Left cardiac atrium (tissue), 4 donors: ENCODE measurements at places on chromosomes 4 and X. TPM values are rescaled to one million over a fixed set of nuclear protein-coding genes. Genes with fewer than 3 reads are reported as not detected.

Gene XPNPEP2
- total RNA-seq, result 2.0 TPM

Gene CXXC4
- total RNA-seq, result 2.3 TPM

Gene SLIT2
- 11.2 TPM for total RNA-seq

- DNase-seq, result no peak
These were observed 134.4 kb upstream of the BMPR1B start for GRCh38 chr4:94623126-94623911.

DNA sequence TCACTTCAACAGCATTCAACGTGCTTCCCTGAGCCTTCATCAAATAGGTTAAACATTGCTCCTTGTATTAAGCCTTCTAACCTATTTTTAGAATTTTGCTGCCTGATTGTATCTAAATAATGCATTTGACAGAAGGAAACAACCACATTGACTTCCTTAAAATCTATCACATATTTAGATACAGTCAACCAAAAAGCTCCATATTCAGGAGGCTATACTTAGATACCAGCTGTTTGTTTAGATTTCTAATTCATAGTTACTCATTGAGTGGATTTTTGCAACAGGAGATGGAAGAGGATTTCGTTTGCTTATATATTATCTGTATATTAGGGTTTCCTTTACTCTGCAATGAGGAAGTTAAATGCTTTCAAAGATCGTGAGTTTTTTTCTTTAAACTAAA, 241.1 kb upstream of the PPP1R2C start:
- no peak for DNase-seq

DNA sequence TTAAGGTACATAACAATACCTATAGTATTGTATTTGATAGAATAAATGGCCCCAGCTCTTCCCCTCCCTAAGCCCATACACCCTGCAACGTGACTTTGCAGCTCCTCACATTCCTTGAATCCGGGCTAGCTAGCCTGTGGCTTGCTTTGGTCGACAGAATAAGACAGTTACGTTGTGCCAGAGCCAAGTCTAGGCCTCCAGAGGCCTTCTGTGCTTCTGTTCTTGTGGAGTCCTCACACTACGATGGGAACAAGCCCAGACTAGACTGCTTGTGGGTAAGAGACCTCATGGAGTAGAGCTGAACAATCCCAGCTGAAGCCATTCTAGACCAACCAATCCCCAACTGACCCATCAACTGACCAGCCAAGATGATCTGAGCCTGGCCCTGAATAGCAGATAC, 102.4 kb upstream of the PLAC1 start:
- DNase-seq, result no peak

DNA sequence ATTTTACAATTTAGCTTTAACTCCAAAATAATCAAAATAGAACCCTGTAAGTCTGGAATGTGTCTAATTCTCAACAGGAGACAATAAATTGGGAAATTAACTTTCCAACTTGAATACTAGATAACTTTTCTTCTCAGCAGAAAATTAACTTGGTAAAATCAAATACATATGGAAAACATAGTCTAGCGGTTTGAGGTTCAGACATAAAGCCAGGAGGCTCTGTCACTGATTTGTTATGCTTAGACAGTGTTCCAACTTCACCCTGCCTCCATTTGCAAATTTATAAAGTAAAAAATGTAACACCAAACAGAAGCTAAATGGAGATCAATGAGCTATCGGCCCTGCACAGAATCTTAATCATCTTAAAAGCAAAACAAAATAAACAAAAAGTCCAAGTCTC, 46.3 kb downstream of the TBCK start:
- DNase-seq, result no peak

DNA sequence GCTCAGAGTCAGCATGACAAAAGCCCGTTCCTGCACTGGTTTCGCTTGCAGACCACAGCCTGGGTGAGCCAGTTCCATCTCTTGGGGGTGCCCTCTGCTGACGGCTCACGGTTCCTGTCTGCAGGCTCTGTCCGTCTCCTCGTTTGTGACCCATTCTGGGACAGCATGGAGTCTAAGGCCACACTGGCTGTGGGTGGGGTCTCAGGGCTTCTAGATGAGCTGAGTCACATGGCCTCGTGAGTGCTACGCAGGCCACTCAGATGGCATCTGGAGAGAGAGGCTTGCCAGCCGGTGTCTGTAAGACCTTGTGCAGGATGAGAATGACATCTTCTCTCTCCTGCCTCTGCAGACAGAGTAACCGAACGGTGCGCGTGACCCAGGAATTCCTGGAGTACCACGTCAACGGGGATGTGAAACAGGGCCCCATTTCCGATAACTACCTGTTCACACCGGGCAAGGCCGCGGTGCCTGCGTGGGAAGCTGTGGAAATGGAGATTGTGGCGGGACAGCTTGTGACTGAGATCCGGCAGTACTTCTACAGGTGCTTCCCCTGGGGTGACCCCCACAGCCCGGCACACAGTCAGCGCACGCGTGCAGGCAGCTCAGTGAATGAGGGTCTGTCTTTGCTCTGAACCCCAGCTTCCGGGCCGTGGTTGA, 31.6 kb upstream of the MRFAP1 start:
- no peak for DNase-seq

DNA sequence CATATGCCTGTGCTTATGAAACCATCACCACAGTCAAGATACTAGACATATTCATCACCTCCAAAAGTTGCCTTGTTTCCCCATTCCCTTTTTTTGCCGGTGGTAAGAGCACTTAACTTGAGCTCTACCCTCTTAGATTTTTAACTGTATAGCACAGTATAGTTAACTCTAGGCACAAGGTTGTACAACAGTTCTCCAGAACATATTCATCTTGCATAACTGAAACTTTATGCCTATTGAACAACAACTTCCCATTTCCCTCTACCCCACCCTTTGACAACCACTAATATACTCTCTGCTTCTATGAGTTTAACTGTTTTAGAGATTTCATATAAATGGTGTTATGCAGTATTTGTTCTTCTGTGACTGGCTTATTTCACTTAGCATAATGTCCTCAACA, 119.3 kb downstream of the ASB9 start:
- DNase-seq, result no peak
